Foreskin keratinocyte (primary cell): ENCODE measurements at places on chromosomes 11 and 22. TPM values are rescaled to one million over a fixed set of nuclear protein-coding genes. Genes with fewer than 3 reads are reported as not detected.

SLC17A6 gene
- total RNA-seq, result not detected in 2 replicates

XKR3 gene
- not detected in 2 replicates for total RNA-seq

MS4A13 gene
- not detected in 2 replicates for total RNA-seq

MRGPRX3 gene
- 0.49 and 0.65 TPM in 2 replicates for total RNA-seq

OR52E8 gene
- total RNA-seq, result not detected in 2 replicates
